ENCODE measurements at places on chromosomes 13 and 19.
A peak's percentile ranks its signal among the peaks of the same experiment; 100 is the strongest.

GRCh38 chr13:106986687-106987426, 418.9 kb upstream of the ARGLU1 start:
- DNase-seq: no peak

GRCh38 chr19:57008432-57008831, 111.4 kb upstream of the USP29 start:
- DNase-seq: no peak

DNA sequence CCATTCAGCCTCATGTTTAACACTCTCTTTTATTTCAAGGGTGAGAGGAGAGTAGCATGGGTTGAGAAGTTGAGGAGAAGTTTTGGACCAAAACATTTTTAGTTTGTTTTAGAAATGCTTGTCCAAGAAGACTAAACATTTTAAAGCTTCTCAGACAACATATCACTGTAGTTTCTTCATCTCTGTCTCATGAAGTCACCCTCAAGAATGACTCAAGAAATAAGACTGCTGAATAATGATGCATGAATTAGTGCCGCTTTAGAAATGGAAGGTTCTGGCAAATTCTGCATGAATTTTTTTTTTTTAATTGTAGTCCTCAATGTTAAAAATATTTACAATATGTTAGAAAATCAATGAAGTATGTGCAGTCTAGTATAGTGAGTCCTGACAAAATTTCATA, 422.7 kb upstream of the ARGLU1 start:
- no peak for DNase-seq

GRCh38 chr13:94329754-94330551, 149.5 kb downstream of the DCT start:
- no peak for DNase-seq

- peak; percentile 62 for DNase-seq
Observed at GRCh38 chr13:45047394-45048310, 58.3 kb downstream of the GPALPP1 start.

DNA sequence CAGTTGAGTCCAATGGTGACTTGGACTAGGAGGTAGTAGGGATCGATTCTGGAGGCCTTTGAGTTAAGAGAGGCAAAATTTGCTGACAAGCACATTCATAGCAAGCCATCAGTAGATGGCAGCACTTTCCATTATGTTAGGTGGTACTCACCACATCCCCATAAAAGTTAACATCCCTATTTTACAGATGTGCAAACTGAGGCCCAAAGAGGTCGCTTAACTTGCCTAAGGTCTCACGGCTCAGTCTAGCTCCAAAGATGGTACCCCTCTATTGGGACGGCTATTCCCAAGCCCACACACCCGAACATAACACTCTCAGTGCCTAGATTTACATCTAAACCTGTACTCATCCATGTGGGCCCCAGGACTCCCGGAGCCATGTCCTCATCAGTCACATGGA, 21.5 kb upstream of the FOSB start:
- no peak for DNase-seq

DNA sequence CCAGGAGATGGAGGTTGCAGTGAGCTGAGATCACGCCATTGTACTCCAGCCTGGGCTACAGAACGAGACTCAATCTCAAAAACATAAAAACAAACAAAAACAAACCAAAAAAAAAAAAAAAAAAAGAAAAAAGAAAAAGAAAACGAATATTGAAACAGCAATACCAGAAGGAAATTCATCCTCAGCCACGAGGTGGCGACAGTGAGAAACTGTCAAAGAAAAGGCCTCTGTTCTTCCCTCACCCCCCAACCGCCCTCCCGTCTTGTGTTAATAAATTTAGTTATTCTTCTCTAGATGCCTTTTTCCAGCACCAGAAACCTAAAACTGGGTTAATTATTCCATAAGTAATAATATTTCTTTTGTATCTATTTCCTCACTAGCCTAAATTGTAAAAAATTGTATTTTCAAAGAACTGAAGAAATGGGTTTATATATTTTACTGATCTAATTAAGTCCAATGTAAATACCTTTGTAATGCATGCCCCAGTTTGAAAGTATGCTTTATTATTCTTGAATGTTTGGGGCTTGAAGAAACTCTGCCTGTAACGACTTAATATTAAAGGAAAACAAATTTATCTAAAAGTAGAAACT, 38.6 kb downstream of the LIG4 start:
- DNase-seq: peak; percentile 27

DNA sequence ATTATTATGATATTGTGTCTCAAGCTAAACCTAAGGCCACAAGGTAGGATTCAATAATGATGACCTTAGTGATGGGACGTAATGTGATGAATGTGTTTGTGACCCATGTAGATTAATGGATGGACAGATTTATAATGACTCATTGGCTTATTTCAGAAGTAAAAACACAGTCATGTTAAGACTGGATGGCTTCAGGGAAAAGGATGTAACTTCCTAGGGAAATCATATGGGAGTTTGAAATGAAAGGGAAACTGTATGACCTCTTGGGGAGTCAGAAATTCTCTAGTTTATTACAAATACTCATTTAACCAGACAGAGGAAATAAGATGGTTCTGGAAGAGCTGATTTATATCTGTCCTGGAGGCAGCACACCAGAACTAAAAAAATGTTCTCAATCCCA, 2.9 kb downstream of the EDNRB start:
- DNase-seq: no peak
